ENCODE measurements at places on chromosomes 3 and 15.
A peak's percentile ranks its signal among the peaks of the same experiment; 100 is the strongest.

GRCh38 chr3:188133646-188134045 is 20.3 kb upstream of the LPP start:
- DNase-seq, result no peak

DNA sequence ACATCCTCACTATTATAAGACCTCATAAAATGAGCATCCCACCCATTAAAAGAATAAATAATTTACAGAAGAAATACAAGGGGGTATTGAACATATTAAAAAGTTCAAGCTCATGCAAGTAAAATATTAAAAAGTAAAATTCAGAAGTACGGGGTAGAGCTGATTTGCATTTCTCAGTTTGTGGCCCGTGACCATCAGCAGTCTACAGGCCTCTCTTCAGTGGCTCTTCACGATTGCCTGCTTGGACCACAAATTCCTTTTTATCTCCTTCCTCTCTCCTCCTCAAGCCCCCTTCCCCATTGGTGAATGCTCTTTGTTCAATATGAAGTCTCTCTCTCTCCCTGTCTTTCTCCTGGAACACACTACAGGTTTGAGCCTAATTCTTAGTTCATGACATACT is 19.1 kb downstream of the CYP8B1 start:
- no peak for DNase-seq

DNA sequence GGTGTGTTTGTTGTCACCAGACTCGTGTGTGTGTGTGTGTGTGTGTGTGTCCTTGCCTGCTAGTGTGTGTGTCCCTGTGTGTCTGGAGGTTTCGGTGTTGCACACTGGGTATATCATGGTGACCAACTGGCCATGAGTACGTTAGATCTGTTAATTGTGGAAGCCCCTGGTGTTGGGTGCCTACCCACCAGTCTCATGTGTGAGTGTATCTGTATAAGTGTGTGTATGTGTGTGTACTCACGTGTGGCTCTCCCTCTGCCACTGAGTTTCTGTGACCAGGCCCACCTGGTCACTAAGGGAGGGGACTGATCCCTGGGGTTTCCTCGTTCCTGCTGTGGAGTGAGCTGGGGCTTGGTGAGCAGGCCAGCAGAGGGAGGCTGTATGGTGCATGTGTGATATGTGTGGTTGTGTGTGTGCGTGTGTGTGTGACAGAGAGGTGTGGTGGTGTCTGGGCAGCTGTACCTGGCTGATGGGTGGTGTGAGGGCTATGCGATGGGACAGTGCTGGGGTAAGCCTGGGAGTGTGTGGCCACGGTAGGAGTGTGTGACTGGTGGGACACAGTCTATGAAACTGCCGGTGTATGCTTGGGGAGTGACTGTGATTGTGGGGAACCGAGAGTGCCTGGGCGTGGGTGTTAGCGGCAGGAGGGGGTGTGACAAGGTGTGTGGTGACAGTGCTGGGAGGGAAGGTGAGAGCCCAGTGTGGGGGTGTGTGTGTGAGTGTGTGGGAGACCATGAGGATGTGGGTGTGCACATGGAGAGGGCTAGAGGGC is 1.8 kb downstream of the PRKCD start:
- DNase-seq, result no peak

DNA sequence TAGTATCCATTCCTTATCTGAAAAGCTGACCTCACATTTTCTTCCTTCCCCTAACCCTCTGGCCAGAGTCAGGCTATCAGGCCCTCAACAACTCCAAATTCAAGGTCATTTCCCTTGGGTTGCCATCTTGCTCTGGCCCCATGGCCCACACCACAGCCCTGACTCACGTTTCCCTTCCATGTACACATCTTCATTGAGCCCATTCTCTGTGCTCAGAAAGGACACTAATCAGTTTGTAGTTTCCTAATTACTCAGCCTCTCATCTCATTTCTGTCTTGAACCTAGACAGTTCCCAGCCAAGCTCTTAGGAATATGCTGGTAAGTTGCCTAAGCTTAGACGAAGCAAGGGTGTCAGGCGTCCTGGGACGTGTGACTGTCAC is 14.9 kb downstream of the TGM5 start:
- DNase-seq, result no peak

- peak; percentile 47 for DNase-seq
Observed at GRCh38 chr3:13335059-13335458, 85.1 kb downstream of the NUP210 start.

GRCh38 chr3:50532062-50532705 is 28.8 kb upstream of the CACNA2D2 start:
- no peak for DNase-seq

GRCh38 chr3:177878957-177879356 is 657.3 kb upstream of the KCNMB2 start:
- no peak for DNase-seq

GRCh38 chr3:44039006-44039405 is 202.7 kb upstream of the TOPAZ1 start:
- DNase-seq, result no peak

DNA sequence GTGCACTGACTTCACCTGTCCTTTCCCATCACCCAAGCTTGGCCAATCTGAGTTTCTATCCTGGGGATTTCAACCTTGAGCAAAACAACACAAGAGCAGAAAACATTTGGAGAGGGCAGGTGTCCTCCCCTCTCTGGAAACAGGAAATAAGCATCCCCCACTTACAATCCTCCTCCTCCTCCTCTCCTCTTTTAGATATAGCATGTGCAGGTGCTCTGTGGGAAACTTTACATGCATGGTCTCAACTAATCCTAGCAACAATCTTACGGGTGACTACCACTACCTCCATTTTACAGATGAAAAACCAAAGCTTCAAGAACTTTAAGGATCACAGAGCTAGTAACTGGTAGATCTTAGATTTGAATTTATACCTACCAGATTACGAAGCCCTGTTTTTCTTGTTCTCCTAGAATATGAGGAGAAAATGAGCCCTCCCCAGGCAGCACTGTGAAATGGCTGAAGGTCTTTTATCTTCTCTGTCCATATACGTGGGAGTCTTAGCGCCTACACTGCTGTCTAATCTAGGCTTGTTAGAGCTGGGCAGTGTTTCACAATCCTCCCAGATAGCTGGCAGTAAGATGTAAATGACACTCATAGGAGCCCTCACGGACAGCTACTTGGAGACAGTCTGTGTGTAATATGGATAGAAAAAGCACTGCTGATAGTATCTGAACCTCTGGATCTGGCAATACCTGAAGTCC is 301.2 kb upstream of the PROK2 start:
- DNase-seq, result no peak

DNA sequence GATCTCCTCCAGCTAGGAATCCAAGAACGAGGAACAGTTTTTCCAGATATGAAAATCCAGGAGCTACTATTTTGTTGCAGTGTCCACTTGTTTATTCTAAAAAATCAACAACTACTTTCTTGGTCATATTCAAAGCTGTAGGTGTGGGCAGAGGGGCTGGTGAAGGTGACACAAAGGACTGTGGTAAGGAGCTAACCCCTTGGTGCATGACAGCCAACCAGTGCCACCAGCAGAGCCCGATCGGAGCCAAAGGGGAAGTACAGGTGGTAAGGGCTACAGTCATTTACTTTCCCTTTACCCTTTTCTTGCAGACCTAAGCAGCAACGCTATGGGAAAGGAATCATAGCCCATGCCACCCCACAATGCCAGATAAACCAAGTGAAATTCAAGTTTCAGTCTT is 30.7 kb downstream of the PLA1A start:
- no peak for DNase-seq

DNA sequence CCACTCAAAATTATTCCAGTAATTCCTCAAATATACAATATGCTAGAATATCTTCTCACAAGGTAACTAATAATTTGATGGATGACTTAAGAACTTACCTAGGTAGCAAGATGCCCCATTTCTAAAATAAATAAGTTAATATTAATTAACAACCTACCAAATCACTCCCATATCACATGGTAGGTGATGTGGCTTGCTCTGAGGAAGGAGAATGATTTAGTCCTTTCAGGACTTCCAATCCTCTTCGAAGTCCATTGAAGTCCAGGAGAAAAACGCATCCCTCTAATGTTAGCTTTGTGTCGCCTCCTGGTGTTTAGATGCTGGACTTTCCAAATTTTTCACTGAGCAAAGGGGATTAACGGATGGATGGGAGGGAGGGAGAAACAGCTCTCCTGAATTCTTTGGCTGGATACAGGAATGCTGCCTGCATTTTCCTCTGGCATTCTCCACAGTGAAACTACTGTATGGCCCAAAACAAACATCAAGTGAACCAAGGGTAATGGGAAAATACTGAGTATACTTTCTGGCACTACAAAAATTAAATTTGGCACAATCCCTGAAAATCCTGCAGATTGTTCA is 58.6 kb downstream of the PRICKLE2 start:
- DNase-seq, result no peak

DNA sequence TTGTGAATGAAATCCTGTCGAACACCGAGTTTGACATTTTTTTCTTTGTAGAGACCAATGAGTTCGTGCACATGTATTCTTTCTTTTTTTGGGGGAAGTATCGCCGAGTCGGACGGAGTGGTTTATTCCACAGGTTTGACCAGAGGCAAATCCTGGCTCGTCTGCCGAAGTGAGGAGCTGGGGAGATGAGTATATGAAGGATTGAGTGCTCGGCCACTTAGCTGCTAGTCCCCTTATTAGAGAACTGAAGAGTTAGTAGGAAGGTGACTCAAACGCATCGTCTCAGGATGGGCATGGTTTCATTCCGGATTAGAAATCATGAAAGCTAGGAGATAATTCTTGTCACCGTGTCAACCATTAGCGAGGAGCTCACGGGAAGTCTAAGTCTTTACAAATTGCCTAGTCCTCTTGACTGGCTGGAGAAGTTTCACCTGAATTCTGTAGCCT is 154.7 kb upstream of the GOLIM4 start:
- DNase-seq, result peak; percentile 59

DNA sequence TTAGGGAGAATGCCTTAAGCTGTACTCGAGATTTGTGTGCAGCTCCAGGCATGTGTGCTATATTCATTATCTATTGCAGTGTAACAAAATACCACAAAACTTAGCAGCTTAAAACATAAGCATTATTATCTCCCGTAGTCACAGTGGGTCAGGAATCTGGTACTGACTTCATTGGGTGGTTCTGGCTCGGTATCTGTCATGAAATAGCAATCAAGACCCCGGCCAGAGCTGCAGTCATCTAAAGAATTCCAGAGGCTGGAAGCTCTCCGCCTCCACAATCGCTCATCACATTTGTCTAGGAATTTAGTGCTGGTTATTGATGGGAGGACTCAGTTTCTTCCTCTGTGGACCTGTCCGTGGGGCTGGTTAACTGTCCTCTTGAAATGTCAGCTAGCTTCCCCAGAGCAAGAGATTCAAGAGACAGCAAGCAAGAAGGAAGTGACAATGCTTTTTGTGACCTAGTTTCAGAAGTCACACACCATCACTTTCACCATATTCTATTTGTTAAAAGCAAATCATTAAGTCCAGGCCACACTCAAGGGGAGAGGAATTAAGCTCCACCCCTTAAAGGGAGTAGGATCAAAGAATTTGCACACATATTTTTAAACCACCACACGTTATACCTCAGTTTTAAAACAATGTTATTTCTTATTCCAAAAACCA is 76.1 kb downstream of the TOP2B start:
- DNase-seq, result no peak

DNA sequence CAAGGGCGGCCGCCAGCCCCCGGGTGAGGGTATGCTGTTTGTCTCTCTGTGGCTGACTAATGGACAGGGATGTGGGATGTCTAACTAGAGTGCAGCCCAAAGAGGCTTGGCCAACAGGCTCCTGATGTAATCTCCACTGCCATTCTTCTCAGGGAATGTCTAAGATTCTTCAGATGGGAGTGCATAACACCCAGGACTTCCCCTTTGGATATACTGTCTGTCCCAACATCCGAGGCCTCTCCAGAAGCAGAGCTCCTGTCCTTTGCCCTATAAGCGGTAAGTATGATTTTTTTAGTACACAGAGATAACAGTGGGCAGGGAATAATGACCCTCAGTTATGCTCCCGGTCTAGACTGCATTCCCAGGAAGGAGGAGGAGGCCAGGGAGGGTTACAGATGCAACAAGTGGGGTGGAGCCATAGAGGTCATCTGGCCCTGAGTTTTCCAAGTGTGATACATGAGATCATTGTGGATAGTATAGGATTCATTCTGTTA is 62.5 kb upstream of the SLCO2A1 start:
- DNase-seq, result no peak

- DNase-seq, result peak; percentile 66
Observed at GRCh38 chr3:169475978-169476698, 187.4 kb downstream of the MECOM start.

DNA sequence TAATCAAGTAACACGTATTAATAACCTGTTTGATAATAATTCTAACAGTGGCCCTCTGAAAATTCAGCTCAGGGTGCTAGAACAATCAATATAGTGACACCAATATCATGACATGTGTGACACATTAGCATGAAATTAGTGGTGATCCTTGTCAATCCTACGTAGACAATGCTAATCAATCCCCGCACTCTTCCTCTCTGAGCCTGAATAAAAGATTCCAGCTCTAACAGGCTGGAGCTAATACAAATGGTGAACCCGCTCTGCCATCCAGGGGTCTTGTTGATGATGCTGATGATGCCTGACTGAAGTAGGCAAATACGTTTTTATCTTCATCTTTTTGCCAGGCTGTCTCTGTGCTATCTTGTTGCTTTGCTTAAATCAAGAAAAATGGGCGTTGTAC is 462.5 kb downstream of the MAGI1 start:
- DNase-seq, result no peak

- DNase-seq, result no peak
Observed at GRCh38 chr3:22269831-22270230, 518.8 kb upstream of the ZNF385D start.

- no peak for DNase-seq
Observed at GRCh38 chr3:9883706-9884554, 3.9 kb upstream of the CIDEC start.

DNA sequence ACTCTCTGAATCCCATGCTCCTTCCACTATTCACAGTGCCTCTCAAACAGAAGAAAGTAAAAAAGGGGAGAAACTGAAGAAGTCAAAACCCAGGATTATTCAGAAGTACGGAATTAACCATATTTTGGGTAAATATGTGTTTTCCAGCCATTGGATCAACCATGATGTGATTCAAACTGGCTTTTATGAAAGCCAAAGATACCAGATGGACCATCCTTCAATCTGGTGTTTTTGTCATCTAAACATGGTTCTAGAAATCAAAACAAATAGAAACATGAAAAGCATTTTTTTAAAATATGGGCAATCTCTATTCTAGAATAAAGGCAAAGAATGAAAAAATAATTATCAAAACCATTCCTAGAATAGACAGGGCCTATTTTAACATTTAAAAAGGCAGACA is 172.7 kb downstream of the RORA start:
- DNase-seq, result no peak

GRCh38 chr15:85044251-85044853 is 62.7 kb downstream of the PDE8A start:
- peak; percentile 42 for DNase-seq

DNA sequence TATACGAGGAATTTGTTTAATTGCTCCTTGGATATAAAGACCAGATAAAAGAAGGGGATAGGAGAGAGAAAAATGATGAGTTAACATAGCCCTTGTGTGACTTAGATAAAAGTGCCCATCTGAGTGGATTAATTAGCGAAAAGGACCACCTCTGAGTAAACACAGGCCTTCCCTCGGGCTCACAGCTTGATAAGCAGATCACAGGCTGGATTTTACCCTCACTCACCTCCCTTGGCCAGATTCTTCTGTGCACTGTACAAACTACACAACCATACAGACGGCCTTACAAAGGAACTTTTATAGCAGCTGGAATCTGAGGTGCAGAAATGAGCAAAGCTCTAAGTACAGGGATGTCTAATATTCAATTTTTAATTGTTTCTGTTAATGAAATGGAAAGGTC is 112.4 kb upstream of the STT3B start:
- DNase-seq, result no peak

GRCh38 chr3:108008931-108009639 is 81.7 kb downstream of the CD47 start:
- DNase-seq, result no peak
